ENCODE measurements at places on chromosomes 6 and 20.

DNA sequence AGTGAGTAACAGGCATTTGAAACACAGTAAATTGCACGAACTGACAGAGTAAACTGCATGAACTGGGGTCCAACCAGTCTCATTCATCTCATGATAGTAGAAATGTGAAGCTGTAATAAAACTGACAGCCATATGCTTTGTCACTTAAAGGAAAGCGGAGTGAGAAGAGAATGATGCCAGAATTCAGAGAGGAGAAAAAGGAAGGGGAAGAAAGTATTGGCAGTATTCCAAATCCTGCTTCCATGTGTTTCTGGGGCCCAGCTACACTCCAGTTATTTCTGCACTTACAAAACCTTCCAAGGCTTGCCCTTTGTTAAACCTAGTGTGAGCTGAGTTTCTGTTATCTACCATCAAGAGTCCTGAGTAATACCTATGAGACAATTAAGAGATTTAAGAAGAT, 17.2 kb downstream of the SNX14 start:
- no peak for DNase-seq

DNA sequence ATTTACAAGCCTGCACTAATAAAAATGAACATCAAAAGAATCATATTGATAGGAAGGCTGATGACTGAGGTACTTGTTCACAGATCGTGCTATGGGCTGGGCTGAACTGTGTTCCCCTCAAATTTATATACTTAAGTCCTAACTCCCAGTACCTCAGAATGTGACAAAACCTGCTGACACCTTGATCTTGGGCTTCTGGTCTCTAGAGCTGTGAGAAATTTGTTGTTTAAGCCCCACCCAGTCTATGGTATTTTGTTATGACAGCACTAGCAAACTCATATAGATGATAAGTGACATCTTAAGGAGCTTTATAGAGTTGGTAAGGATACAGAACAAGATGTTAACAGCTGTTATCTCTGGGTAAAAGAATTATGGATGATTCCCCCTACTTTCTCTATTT, 13.8 kb downstream of the UBE2V1 start:
- no peak for DNase-seq

GRCh38 chr6:148200781-148201180, 141.9 kb upstream of the SASH1 start:
- DNase-seq: no peak

GRCh38 chr6:47414423-47415167, 63.0 kb upstream of the CD2AP start:
- peak; percentile 0 for DNase-seq

GRCh38 chr20:24785141-24786110, 163.6 kb upstream of the CST7 start:
- DNase-seq: no peak
